ENCODE measurements at places on chromosomes 7 and 10.
A peak's percentile ranks its signal among the peaks of the same experiment; 100 is the strongest.

DNA sequence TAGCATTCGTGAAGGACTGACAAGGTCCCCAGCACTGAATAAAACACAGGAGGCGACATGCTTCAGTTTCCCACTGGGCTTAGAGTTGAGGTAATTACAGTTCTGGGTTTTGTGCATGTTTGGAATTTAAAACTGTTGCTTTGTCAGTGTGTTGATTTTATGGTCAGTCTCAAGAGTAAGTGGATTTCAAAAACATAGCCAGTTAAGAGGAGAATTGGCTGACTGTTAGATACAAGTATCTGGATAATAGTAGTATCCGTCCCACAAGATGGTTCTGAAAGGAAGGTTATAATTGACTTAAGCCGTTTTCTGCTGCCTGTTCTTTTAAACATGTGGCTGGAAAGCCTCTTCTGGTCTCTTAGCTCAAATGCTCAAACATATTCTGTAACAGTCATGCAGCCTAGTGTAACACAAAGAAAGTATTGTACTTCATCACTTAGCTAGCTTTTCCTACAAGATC lies 170.9 kb downstream of the POLR1F start:
- no peak for DNase-seq

GRCh38 chr7:49333180-49333881 lies 409.0 kb downstream of the CDC14C start:
- DNase-seq, result no peak

GRCh38 chr7:123770378-123770777 lies 21.6 kb upstream of the WASL start:
- DNase-seq, result no peak

DNA sequence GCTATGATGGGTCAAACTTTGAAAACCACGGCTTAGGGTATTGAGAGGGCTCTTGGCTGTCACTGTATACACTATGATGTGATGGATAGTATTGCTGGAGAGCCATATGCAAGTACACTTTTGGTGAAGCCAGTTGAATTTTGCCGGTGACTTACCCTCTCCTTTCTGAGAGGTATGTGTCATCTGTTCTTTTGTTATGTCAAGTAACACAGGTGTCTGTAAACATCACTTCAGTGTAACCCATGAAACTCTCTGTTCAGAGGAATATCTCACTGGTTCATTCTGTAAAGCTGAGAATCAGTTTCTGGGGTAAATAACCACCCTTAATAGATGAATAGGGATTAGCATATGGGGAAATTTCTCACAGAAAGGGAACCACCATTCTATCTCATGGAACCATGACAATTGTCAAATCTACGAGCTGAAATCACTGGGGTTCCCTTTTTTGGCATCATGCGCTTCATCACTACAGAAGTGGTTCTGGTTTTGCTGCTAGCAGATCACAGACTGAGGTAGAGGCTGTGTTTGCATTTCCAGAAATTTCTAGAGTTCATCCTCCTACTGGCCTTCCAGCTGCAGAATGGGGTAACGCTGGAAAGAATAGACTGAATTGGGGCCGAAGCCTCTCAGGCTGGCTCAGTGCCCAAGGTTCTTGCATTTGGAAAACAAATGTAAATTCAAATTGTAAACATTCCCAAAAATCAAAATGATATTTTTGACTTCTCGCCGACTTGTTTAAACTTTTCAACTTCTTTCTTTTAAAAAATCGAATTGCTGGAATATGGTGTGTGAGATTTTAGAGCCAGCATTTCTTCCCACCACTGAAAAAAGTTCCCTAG lies 83.3 kb upstream of the CREB5 start:
- no peak for DNase-seq

DNA sequence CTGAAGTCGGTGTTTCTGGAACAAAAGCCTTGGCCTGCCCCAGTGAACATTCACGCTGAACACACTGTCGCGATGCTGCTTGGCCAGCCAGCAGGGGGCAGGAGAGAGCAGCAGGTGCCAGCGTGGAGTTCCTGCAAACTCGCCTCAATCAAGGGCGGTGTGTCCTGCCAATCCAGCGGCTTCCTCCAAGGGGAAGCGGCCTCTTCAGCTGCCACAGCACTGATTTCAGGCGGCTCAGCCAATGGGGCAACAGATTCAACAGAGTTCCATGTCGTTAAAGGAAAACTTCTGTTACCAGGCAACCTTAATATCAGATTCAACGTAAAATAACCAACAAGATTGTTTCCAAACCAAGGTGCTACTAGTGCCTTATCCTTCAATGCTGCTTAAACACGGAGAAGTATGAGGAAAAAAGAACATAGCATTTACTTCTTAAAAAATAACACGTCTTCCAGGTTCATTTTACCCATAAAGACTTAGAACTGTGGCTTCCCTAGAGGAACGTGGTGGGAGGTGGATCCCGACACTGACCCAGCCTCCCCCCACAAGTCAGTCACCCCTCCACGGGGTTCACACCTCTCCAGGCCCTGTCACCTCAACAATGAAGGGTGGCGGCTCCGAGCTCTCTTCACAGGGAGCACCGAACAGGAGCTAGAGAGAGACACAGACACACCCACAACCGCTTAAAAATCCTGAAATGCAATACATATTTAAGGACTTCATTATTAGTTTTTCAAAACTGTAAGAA lies 178.2 kb downstream of the DIP2C start:
- DNase-seq, result peak; percentile 93

DNA sequence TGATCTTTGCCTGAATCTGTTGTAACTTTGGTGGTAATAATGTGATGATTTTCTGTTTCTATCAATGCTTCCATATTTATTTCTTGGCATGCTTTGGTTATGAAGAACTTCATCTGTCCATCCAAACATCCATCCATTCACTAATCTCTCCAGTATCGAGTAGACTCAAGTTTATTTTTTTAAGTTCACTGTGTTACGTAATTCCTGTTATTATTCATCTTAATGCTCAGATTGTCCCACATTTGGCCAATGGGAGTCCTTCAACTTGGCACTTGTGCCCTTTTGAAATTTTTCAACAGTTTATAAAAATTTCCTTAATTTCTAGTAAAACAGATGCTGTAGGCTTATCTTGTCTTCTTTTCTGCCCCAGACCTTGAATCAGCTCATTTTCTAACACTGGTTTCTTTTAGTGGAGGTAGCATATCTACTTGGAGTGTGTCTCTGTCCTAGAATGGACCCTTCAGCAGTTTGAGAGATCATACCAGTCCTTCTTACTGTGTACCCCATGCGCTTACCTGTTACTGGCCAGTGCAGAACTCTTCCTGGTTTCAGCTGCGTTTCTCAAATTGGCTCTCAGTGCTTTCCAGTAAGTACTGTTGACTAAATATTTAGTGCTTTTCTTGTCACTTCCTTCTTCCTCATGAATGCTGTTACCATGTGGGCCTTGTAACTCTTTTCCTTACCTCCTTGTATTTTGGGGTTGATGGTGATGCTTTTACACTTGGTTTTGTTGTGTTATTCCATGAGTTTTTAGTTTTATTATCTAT lies 100.8 kb downstream of the MLLT10 start:
- DNase-seq, result peak; percentile 24

GRCh38 chr10:104279550-104280259 lies 10.7 kb downstream of the GSTO2 start:
- no peak for DNase-seq

DNA sequence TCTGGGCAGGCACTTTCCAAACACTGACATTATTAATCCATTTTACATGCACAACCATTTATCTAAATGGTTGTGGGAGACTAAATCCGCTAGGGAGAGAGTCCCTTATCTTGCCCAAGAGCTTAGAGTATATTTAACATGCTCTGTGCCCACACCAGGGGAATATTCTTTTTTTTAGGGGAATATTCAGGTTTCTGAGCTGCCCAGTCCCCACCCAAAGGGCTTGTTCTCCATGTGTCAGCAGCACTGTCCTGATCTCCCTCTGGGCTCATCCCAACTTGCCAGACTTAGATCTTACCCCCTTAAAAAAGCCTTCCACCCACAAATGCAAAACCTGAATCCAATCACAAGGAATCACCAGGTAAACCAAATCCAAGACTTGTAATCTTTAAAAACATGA lies 132.1 kb downstream of the ATXN7L1 start:
- DNase-seq, result no peak

- DNase-seq, result peak; percentile 37
Observed at GRCh38 chr10:112689327-112690072, 242.5 kb downstream of the VTI1A start.

DNA sequence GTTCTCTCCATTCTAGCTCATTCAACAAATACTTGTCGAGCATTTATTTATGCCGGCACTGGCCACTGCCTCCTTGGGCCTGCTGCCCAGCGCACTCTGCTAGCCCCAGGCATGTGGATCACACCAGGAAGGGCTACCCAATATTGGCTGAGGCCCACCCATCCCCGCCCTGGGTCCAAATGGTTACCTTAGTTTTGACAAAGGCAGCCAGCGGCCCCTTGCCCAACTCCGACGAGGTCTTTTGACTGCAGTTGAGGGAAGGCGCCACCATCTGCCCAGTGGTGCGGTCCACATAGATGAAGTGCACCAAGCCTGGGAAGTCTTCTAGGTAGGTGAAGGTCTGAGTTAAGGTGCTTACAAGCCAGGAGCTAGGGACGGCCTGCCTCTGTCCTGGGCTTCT lies 7.2 kb upstream of the PYROXD2 start:
- DNase-seq, result no peak

- DNase-seq, result no peak
Observed at GRCh38 chr10:132145521-132146185, 41.1 kb upstream of the DPYSL4 start.

DNA sequence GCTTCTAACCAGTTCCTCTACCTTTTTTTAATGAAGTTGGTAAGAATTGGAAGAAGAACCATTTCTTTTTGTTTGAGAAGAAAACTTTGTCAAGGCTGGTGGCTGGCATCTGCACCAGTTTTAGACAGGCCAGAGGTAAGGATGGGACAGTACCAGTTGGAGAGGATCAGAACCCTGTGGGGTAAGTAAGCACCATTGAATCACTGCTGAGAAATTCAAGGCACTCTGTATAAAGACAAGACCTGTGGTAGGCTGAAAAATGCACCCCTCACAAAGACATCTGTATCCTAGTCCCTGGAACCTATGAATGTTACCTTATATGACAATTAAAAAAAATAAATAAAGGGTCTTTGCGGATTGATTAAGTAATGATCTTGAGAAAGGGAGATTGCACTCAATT lies 166.7 kb upstream of the NRP1 start:
- DNase-seq, result no peak

DNA sequence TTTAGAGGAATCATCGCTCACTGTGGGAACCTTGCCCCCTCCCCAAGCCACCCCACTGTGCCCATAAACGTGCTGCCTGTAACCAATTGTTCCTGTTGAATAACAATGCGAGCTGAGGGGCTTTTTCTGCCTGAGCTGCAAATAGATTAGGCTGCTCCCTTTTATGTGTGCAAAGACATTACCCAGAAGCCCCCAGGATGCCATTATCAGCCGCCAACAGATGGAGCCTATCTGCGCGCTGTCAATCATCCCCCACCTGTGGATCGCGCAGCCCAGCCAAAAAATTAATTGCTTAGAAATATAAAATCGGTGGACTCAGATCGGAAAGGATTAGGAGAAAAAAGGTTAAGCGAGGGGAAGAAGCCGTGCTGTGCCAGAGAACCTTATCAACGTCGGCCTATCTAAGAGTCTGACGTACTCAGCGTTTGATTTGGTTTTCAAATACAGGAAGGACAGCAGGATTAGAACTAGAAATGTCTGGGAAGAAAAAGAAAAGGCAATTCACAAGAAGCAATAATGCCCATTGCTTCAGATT lies 167.3 kb upstream of the MYO3A start:
- no peak for DNase-seq

DNA sequence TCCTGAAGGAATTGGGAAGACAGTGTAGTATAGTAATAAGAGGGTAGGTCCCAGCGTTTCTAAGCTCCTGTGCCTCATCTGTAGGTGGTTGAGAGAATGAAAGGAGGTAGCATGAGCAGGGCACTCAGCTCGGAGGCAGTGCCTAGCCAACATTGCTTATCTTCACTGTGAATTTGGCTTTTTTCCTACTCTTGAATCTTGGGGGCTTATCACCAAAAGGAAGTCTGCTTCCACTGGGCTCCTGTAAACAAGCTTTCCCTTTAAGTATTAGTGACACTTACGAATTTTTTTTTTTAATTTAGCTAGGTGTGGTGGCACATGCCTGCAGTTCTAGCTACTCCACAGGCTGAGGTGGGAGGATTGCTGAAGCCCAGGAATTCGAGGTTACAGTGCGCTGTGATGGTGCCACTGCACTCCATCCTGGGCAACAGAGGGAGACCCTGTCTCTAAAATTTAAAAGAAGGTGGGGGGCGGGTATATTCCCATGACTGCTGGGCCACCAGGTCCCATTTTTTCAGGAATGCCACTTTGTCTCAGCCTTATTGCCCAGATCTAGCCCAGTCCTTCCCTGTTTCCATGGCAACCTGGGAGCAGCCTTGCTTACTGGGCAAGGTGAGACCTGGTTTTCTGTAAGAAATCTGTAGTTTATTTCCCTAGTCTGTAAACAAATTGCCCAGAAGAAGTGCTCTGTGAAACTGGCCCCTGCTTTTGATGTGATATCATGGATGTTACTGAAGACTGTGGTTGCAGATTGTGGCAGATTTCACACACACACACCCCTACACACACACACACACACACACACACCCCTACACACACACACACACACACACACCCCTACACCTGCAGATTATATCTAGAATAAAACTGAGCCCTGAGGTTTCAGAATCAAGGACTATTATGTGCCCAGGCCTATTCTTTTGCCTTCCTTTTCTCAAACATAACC lies 19.4 kb downstream of the OGDH start:
- no peak for DNase-seq

DNA sequence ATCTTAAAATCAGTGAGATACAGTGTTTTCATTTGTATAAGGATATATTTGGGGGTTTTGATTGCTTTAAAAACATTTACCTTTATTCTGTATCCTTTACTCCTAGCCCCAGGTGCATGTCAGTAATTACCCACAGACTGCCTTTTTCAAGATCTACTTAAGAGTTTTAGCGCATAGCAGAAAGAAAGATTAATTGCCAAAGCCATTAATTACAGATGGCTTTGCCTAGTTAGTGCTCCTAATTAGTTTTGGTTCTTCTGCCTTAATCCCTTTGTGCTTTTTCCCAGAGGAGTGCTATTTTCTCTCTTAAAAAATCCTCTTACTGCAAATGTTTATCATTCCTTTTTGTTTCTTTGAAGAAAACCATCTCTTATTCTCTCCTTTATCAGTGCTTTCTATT lies 122.8 kb downstream of the MAPK8 start:
- DNase-seq, result no peak

DNA sequence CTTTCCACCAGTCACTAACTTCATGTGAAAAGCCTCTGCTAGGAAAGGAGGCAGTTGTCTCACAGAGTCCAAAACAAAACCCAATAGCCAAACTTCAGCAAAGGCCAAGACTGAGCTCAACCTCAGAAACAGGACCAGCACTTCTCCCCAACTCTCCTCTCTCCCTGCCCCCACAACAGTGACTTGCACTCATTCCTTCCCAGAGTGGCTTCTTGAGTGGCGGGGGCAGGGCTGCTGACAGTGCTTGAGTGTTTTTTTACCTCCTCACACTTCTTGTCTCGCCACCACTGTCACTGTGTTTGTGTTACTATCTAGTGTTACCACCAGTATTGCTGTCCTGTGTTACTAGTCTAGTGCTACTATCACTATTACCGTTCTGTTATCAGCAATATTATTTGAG lies 206.8 kb downstream of the KLF6 start:
- no peak for DNase-seq
